ENCODE measurements at places on chromosomes 4 and X. TPM values are rescaled to one million over a fixed set of nuclear protein-coding genes. Genes with fewer than 3 reads are reported as not detected.

Gene PASD1
- total RNA-seq, result not detected

Gene MGARP
- 1.2 TPM for total RNA-seq

Gene CD40LG
- not detected for total RNA-seq

DNA sequence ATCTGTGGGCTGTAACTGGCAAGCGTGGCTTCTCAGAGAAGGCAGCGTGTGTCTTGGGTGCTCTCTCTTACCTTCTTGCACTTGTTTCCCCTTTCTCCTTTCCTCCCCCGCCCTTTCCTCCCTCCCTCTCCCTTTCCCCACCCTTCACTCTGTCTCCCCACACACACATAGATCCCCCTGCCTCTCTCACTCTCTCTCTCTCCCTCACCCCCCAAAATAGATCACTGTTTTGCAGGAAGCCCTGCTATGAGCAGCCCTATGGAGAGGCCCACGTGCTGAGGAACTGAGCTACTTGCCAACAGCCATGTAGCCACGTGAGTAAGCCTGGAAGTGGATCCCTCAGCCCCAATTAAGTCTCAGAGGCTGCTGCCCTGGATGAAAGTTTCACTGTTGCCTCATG is 4.3 kb upstream of the PNMA6E start:
- no peak for DNase-seq

- peak; percentile 77 for DNase-seq
Observed at GRCh38 chr4:158170691-158171561, 1.9 kb downstream of the GASK1B start.

- DNase-seq, result no peak
Observed at GRCh38 chr4:85039526-85039925, 73.0 kb upstream of the WDFY3 start.

- DNase-seq, result no peak
Observed at GRCh38 chrX:133229361-133229760, 11.2 kb upstream of the TFDP3 start.

Measured in left cardiac atrium (tissue), 4 donors.